ENCODE measurements at places on chromosomes 13 and 19.

DNA sequence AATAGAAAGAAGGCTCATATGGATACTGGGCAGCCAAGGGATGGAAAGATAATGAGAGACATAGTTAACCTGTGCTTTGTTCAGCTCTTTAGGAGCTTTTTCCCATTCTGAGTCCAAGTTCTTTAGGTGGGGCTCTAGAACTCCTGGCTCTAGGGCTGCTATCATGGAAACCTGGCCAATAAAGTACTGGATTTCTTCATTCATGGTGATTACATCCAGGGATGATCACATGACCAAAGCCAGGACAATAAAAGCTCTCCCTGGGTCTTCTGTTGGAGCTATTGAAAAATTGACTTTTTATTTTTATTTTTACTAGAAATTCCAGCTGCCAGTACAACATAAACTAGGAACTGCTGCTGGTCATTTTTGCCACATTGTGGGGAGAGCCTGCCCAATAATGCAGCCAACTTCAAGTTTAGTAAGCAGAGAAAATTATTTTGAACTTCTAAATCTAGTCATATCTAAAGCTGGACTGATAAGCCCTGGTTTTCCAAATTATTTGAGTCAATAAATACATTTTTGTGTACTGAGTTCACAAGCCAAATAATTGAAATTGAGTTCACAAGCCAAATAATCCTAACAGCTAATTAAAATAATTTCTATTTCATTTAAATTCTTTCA is 224.9 kb upstream of the STARD13 start:
- DNase-seq, result no peak

GRCh38 chr13:106155411-106155810 is 380.1 kb downstream of the EFNB2 start:
- DNase-seq, result no peak

GRCh38 chr19:37932985-37933936 is 26.3 kb downstream of the SIPA1L3 start:
- peak; percentile 53 for DNase-seq

DNA sequence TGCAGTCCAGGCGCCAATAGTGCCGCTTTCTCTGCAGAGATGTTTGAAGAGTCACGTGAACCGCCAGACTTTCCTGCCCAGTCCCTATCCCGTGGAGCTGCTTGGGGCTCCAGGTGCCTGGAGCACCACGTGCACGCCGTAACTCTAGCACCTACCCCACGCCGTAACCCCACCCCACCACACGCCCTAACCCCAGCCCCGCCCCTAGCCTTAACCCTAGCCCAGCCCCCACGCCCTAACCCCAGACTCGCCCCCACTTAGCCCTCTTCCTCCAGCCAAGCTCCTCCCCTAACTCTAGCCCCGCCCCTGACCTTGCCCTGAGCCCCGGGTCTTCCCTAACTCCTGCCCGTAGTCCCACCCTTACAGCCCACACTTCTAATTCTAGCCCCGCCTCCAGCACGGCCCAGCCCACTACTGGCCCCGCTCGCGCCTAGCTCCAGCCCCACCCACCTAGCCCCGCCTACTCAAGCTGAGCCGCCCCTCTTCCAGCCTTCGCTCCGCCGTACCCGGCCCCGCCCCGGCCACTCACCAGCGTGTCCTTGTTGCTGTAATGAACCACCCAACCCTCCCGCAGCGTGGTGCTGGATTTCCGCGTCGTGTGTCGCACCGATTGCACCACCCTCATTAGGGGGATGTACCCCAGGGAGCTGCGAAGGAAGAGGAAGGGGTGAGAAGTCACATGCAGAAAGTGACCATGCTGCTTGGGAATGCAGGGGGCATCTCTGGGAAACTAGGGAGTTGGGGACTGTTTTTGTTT is 19.5 kb downstream of the PRKD2 start:
- DNase-seq, result peak; percentile 100

- no peak for DNase-seq
These were observed 909 bp downstream of the CC2D1A start for GRCh38 chr19:13906910-13907309.

DNA sequence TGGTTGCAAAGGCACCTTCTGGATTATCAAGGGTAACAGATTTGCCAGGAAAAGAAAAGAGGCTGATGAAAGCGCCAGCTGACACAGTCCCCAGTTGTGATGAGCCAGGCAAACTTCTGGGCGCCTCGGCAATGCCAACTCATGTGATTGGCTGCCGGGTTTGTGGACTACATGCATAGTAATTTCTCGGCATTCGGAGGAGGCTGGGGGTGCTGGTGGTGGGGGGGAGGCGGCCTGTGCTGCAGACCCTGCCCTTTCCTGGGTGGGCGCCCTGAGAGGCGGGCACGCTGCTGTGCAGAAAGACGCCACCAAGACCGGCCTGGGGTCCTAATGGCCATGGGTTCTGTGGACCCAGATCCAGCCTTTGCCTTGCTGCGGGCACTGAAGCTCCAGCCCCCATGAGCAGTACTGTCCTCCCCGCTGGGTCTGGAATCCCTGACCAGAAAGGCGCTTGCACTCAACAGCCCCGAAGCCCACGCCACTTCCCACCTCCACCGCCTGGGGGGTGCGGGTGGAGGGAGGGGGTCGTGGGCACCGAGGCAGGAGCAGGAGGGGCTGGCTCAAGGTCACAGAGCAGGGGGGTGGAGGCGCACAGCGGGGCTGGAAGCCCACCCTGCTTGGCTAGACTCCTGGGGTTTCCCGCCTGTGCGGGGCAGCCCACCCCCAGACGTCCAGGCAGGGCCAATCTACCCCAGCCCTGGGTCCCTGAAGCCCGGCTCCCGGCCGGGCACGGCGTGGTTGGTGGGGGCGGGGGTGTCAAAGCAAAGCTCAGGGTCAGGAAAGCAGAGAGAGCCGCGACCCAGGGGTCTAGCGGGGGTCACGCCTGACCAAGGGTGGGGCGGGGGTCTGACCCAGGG is 1.0 kb downstream of the DIRAS1 start:
- no peak for DNase-seq

GRCh38 chr19:46206176-46206575 is 23.4 kb upstream of the IGFL1 start:
- no peak for DNase-seq

DNA sequence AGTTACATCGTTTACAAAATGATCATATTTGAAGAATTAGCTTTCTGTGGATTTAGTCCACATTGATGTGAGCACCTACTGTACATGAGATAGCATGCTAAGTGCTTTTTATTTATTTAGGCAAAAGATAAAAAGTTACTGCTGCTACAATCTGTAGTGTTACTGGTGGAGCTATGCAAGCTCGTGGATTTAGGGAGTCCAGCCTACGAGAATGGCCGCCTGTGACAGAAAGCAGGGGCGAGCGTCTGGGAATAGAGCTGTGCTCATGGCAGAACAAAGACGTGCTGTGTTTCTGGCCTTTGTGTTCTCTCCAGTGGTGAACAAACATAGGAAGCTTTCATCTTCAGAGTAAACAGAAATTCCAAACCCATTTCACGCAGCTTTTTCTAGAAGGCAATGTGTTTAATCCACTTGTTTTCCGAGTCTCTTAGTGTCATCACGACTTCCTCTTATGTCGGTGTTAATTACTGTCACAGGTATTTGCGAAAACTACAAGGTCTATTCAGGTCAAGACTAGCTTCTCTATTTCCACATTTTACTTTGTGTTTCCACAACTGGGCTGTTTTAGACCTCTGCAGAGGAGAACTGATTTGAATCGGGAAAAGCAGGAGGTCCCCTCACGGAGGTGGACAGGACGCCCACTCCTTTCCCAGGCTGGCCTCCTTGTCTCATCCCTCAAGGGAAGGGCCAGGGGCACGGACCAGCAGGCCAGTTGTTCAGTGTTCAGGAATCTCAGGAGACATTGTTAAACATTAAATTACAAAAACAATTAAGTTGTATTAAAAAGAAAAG is 67.3 kb downstream of the ATP11A start:
- DNase-seq, result no peak

- DNase-seq, result no peak
These were observed 35.0 kb upstream of the ADGRE5 start for GRCh38 chr19:14346279-14346678.

GRCh38 chr19:55647732-55648584 is at the start of gene CCDC106:
CCDC106 (plus strand) TSS chr19:55648212; CDS start chr19:55649047, 835 bp downstream.
- peak; percentile 75 for DNase-seq

Data from BE2C (cell line).